Activated CD4-positive, alpha-beta T cell treated with anti-CD3 and anti-CD28 coated beads, Interleukin-2, Interleukin-6, amounts not matched to agents 100 ng/mL and 50 ng/mL, durations not matched to agents 16 hours and 8 hours (primary cell): ENCODE measurements at places on chromosomes 4 and X.

GRCh38 chr4:27973700-27974099 is 1113.1 kb downstream of the STIM2 start:
- no peak for DNase-seq

DNA sequence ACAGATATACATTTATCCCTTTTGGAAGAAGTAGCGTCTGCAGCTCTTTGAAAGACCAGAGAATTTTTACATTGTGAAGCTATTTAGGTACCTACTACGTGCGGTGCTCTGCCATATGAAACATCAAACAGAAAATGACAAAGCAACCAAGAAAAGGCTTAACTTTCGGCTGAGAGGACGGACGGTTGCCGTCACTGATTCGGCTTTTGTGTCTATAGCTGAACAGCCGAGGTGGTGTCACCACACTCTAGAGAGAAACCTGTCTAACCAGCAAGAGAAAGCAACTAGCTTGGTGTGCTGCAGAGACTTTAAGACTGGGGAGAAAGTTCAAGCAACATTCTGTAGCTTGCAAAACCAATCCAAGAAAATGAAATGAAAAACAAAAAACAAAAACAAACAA is 145.5 kb downstream of the SHOX start:
- DNase-seq, result no peak

GRCh38 chr4:83247415-83248357 is 36.9 kb downstream of the COQ2 start:
- DNase-seq, result no peak

DNA sequence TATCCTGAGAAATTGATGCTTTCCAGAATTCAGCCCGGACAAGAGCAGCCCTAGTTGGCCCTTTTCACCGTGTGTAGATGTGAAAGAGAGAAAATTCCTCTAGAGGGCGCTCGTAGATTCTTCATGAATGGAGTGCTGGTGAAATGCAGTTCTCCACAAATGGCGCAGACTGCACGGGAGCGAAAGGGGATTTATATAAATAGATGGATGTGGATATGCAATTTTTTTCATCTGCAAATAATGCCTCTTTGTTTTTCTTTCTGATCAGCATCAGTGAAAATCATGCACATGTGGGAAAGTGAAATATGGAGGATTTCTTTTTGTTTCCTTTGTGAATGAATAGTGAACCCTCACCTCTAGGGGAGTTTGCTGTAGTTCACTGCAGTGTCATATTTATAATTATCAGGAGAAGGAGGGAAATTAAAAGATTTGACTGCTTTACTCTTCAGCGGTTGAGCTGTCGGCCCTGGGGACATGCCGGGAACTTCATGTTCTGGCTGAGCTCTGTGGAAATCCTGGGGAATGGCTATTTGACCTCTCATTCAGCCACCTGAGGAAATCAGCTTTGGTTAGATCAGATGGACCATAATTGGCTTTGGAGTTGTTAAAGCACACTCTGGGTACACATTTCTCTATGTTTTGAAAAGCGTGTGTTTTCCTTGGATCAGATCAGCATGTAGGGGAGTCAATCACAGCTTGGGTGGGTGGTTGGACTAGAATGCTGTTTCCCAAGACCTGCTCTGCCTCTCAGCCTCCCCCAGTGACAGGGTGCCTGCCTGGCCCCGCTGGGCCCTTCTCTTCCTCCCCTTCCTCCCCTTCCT is 115.0 kb upstream of the SHISA3 start:
- peak; percentile 75 for DNase-seq

DNA sequence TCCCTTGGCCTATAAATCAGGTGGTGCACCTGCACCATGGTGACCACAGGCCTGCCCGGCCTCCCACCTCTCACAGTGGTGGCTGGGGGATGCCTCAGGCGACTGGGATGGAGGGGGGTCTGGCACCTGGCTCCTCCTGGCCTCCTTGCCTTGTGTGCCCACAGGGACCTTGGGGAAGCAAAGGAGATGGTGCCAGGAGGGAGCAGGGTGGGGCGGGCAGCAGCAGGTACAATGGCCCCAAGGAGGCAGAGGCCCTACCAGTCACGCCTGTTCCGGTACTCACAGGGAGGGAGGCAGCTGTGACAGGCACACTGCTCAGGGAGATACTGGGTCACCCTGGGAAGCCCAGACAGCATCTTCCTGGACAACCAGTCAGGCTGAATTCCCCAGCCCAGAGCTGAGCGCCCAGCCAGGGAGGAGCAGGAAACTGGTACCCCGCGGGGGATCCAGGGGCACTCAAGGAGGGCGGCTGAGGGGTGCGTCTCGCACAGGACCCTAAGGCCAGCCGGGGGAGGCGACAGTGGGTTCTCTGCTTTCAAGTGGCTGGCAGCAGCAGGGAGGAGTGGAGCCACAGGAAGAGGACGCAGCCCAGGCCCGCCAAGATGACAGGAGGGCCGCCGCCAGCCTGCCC is 1.2 kb upstream of the TREX2 start:
- DNase-seq, result no peak

DNA sequence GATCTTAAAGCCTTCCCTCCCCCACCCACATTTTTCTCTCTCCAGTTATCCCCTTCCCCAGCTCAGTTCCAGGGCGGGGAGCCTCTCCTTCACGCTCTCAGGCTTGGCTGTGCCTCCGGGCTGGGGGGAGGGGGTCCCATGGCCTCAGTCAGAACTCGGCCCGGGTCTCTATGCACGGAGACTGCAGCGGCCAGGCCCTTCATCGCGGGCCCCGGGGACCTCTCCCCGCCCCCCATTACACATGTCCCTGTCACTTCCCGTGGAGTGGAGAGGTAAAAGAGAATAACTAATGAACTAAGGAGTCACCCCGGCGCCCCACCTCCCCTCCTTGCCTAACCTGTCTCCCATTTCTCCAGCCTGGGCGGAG is 838 bp upstream of the PRICKLE3 start:
- no peak for DNase-seq

- peak; percentile 8 for DNase-seq
Observed at GRCh38 chrX:53288189-53288588, 6.8 kb upstream of the IQSEC2 start.

GRCh38 chr4:18404642-18405041 is 383.1 kb upstream of the LCORL start:
- no peak for DNase-seq

DNA sequence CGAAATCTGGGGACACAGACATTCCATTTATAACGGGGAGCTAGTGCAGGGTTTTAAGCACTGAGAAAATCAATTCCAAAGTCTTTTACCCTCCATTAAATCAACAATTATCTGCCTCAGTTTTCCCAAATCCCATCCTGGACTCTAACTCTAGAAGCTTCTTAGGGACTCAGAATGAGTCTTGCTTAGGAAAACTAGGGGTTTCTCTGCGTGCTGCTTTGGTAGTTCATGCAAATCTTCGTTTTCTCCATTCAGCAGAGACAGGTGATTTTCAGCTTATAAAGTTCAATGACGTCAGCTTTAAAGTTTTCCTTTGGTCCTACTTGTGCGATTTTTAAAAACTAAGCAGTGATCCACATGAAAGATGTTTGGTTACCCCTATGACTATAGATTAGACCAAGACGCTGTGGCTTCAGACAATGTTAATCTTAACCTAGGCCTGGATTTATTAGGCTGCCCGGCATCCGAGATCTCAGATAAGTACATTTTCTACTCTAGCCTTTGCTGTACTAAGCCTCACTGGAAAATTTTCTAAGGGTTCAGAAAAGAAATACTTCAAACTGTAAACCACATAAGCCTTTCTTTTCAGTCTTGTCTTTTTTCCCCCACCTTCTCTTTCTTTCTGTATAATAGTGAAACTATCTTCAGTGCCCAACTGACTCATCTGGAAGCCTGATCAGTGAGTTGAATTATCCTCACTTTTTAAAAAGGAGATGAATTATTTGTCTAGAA is 121.4 kb upstream of the GATB start:
- peak; percentile 70 for DNase-seq
